ENCODE measurements at places on chromosomes 3 and 15.

DNA sequence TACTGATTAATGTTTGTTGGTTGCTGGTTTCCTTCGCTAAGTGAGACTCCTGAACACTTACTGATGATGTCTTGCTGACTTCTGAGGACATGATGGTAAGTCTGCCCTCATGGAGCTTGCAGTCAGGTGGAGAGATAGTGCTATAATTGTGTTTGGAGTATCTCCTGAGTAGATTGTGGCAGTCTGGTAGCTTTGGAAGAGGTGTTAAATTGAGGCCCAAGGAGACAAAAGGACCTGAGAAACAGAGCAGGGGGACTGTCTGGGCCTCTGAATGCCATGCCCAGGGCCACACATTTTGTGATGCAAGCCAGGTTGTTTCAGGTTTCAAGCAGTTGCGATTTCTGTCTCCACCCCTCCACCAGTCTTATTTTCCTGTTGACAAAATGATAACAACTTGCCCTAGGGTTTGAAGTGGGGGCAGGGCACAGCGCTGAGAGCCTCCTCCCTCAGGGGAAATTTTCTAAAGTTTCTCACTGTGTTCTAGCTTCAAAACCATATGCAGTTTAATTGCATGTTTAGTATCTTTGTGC, 16.7 kb downstream of the SMAD3 start:
- DNase-seq, result no peak
- H3K4me3 ChIP-seq, result no peak overlapping the region
- peaks cover 12% of the 10 kb centered on the region for H3K4me1 ChIP-seq
- no peak overlapping the region for H3K27ac ChIP-seq
- H3K36me3 ChIP-seq, result no peaks in the 10 kb centered on the region

GRCh38 chr3:191303596-191303995, 25.6 kb upstream of the CCDC50 start:
- no peaks in the 10 kb centered on the region for H3K36me3 ChIP-seq
- DNase-seq, result no peak
- H3K4me3 ChIP-seq, result no peak overlapping the region
- peaks cover 6% of the 10 kb centered on the region for H3K4me1 ChIP-seq
- no peaks in the 10 kb centered on the region for H3K27me3 ChIP-seq
- H3K27ac ChIP-seq, result no peak overlapping the region

DNA sequence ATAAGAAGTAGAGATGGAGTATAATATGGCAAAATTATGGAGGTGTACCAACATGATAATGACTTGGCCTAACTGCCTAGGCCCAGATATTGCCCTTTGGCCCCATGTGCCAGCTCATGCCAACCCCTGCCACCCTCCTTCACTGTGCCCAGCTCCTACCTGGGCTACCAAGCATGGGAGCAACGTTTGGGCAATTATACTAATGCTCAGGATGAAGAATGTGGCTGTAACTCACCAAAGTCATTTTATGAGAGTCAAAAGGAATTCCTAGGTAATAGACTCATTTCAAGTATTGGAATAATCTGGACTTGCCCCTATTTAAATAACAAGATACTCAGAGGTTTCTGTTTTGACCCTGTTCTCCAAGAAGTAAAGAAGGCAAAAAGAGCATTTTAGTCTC, 240.2 kb upstream of the IL12A start:
- H3K4me1 ChIP-seq, result no peaks in the 10 kb centered on the region
- no peaks in the 10 kb centered on the region for H3K27me3 ChIP-seq
- no peaks in the 10 kb centered on the region for H3K36me3 ChIP-seq
- H3K27ac ChIP-seq, result no peak overlapping the region
- no peak overlapping the region for H3K4me3 ChIP-seq
- no peak for DNase-seq

GRCh38 chr3:11717768-11718636, 74.3 kb upstream of the VGLL4 start:
- H3K27me3 ChIP-seq, result no peaks in the 10 kb centered on the region
- H3K4me1 ChIP-seq, result peaks cover 2% of the 10 kb centered on the region
- H3K4me3 ChIP-seq, result peak overlapping the region; percentile 60
- DNase-seq, result no peak
- H3K36me3 ChIP-seq, result no peaks in the 10 kb centered on the region

- no peaks in the 10 kb centered on the region for H3K36me3 ChIP-seq
- no peak overlapping the region for H3K27ac ChIP-seq
- H3K4me3 ChIP-seq, result no peak overlapping the region
- H3K4me1 ChIP-seq, result no peaks in the 10 kb centered on the region
- no peak for DNase-seq
Observed at GRCh38 chr15:32682569-32682968, 35.2 kb upstream of the GREM1 start.

DNA sequence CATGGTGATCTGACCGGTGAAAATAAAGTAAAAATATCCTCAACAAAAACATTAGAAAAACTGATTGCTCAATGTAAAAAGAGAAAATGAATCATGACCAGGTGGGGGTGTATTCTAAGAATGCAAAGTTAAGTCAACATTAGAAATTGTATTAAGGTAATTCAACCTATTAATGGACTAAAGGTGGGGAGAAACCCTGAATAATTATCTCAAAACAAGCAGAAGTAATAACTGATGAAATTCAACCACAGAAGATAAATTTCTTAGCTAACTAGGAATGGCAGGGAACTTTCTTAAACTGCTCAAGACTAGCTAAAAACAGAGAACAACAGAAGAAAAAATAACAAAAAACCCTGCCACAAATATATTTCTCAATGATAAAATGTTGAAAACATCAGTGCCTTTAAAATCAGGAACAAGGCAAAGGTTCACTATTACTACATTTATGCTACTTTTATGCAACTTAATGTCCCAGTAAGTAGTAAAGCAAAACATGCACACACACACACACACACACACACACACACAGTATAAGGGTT, 204.4 kb upstream of the THBS1 start:
- H3K4me1 ChIP-seq, result no peaks in the 10 kb centered on the region
- no peaks in the 10 kb centered on the region for H3K36me3 ChIP-seq
- H3K27ac ChIP-seq, result no peak overlapping the region
- DNase-seq, result no peak

- no peaks in the 10 kb centered on the region for H3K36me3 ChIP-seq
- no peak overlapping the region for H3K27ac ChIP-seq
- no peak overlapping the region for H3K4me3 ChIP-seq
- no peak for DNase-seq
- no peaks in the 10 kb centered on the region for H3K4me1 ChIP-seq
- no peaks in the 10 kb centered on the region for H3K27me3 ChIP-seq
Observed at GRCh38 chr3:139970526-139970925, 35.5 kb downstream of the CLSTN2 start.

DNA sequence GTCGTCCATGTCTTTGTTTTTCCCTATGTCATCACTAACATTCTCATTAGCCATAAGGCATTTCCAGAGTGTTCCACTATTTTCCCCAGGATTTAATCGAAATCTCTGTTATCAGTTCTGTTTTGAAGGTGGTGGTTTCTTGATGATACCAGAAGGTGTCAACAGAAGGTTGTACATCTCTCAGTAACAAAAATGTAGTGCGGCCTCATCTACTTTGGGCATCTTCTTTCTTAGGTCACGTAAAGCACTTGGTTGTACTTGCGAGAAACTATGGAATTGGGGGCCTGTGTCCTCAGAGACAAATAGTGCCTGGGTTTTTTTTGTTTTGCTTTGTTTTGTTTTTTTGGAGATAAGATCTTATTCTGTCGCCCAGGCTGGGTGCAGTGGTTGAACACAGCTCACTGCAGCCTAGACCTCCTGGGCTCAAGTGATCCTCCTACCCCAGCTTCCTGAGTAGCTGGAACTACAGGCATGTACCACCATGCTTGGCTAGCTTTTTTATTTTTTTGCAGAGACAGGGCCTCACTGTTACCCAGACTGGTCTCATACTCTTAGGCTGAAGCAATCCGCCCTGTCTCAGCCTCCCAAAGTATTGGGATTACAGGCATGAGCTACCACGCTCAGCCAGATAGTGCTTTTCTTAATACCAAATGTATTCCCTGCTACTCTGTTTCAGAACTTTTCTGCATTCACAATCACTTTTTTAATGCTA, 61.2 kb upstream of the FURIN start:
- H3K4me1 ChIP-seq, result no peaks in the 10 kb centered on the region
- no peak for DNase-seq
- H3K27me3 ChIP-seq, result no peaks in the 10 kb centered on the region

DNA sequence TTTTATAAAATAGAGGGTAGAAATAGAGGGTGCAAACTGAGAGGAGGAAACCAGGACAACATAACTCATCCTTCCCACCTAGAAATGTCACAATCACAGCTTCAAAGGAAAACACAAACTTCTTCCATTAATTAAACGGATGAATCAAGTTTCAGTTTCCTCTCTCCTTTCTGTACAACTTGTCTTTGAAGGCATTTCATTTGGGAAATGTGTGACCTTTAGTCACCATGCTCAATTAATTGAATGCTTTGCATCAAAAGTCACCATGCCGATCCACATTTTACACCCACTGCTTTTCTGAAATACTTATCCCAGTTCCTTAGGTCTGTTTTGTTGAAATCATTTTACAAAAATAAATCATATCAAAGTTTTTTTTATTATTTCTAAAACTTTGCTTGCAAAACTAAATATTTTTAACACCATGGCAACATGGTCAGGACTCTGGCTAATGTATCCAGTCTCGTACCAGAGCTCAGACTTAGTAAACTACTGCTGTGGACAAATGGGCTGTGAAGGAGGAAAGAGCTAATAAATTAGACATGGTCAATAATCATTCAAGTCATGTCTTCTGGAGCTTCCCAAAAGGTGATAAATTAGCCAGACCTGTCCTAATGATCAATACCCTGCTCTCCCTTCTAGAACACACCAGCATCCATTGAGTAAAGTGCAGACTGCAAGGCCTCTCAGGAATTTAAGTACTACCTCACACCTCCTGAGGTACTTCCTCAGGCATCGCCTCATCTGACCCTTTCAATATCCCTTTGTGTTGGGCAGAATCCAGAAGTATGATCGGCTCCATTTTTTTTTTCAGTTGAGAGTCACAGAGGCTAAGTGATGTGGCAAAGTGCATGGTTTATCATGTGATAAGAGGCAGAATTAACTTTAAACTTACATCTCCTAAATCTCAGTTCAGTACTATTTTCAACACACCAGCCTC, 161.3 kb downstream of the GREM1 start:
- no peaks in the 10 kb centered on the region for H3K4me1 ChIP-seq
- H3K4me3 ChIP-seq, result no peak overlapping the region
- H3K27ac ChIP-seq, result no peak overlapping the region
- H3K27me3 ChIP-seq, result no peaks in the 10 kb centered on the region
- no peak for DNase-seq

GRCh38 chr15:47135267-47135666, 582.0 kb upstream of the SEMA6D start:
- no peak overlapping the region for H3K4me3 ChIP-seq
- H3K4me1 ChIP-seq, result no peaks in the 10 kb centered on the region
- no peak for DNase-seq
- no peak overlapping the region for H3K27ac ChIP-seq

GRCh38 chr3:130480736-130481135, 36.2 kb upstream of the COL6A6 start:
- no peaks in the 10 kb centered on the region for H3K36me3 ChIP-seq
- H3K4me3 ChIP-seq, result no peak overlapping the region
- peak; percentile 33 for DNase-seq
- no peaks in the 10 kb centered on the region for H3K27me3 ChIP-seq
- no peak overlapping the region for H3K27ac ChIP-seq

DNA sequence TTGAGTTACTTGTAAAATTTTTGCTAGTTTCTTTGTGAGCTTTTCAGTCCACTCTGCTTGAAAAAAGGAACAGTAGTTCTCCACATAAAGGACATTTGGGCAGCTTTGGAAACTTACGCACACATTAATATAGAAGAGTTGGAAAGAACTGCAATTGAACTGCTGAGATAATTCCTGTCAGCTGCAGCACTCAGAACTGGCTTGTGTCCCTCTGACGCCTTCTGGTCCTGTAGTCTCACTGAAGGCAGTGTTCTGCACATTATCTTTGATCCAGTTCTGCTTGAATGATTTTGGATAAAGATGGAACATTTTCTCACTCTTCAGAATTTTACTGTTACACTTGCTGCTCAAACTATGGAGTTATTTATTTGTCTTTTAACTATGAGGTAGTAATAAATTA, 901.9 kb downstream of the OTOL1 start:
- no peaks in the 10 kb centered on the region for H3K36me3 ChIP-seq
- DNase-seq, result no peak
- H3K27ac ChIP-seq, result no peak overlapping the region
- H3K4me1 ChIP-seq, result no peaks in the 10 kb centered on the region
- no peaks in the 10 kb centered on the region for H3K27me3 ChIP-seq

GRCh38 chr3:31955581-31955980, 25.5 kb downstream of the OSBPL10 start:
- H3K4me3 ChIP-seq, result no peak overlapping the region
- peak; percentile 22 for DNase-seq
- H3K36me3 ChIP-seq, result no peaks in the 10 kb centered on the region
- H3K27ac ChIP-seq, result no peak overlapping the region

- no peak for DNase-seq
- H3K27ac ChIP-seq, result no peak overlapping the region
- no peaks in the 10 kb centered on the region for H3K4me1 ChIP-seq
- H3K36me3 ChIP-seq, result no peaks in the 10 kb centered on the region
- H3K27me3 ChIP-seq, result no peaks in the 10 kb centered on the region
- H3K4me3 ChIP-seq, result no peak overlapping the region
Observed at GRCh38 chr15:30059771-30060170, 23.0 kb upstream of the GOLGA8J start.

DNA sequence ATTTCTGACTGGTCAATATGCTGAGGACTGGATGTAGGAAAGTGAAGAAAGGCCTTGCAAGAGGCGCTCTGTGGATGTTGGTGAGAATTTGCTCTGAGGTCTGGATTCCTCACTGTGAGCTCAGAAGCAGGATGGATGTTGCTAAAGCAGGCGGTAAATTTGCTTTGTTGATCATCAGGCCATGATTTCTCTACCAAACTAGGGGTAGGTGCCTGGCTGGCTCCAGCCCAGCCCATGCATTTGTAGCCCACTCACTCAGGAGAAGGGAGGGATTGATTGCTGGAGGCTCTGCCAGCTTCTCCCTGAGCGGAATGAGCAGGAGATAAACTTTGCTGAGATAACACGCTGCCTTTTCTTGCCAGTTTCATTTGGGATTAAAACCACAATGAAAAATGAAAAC, 44.3 kb upstream of the NTRK3 start:
- DNase-seq, result no peak
- H3K4me1 ChIP-seq, result peaks cover 18% of the 10 kb centered on the region
- no peak overlapping the region for H3K27ac ChIP-seq
- H3K4me3 ChIP-seq, result no peak overlapping the region
- no peaks in the 10 kb centered on the region for H3K27me3 ChIP-seq

GRCh38 chr3:11564577-11565001, 79.1 kb downstream of the VGLL4 start:
- H3K4me3 ChIP-seq, result no peak overlapping the region
- no peak for DNase-seq
- no peaks in the 10 kb centered on the region for H3K36me3 ChIP-seq

GRCh38 chr15:63879211-63879610, 45.5 kb upstream of the HERC1 start:
- H3K27ac ChIP-seq, result no peak overlapping the region
- no peaks in the 10 kb centered on the region for H3K27me3 ChIP-seq
- no peaks in the 10 kb centered on the region for H3K36me3 ChIP-seq
- peaks cover 6% of the 10 kb centered on the region for H3K4me1 ChIP-seq
- no peak for DNase-seq
- no peak overlapping the region for H3K4me3 ChIP-seq

Measured in H1 (cell line).